Stimulated activated CD8-positive, alpha-beta memory T cell treated with anti-CD3 and anti-CD28 coated beads, Interleukin-4, amount 100 ng/mL, for 24 hours (primary cell): ENCODE measurements at places on chromosomes 4 and X.

DNA sequence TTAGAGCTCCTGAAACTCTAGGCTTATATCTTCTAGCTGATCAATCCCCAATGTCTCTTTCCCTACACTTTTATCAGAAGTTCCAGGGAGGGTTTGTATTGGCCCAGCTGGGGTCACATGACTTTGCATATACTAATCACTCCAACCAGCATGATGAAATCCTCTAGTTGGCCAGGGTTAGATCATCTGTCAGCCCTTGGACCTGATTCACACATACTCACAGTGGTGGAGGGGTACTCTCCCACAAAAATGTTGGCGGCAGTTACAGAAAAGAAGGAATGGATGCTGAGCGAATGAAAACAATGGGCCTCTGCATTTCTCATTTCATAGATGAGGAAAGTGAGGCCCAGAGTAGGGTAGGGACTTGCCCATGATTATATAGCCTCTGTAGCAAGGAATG, 151.1 kb downstream of the PJA1 start:
- no peak for DNase-seq

DNA sequence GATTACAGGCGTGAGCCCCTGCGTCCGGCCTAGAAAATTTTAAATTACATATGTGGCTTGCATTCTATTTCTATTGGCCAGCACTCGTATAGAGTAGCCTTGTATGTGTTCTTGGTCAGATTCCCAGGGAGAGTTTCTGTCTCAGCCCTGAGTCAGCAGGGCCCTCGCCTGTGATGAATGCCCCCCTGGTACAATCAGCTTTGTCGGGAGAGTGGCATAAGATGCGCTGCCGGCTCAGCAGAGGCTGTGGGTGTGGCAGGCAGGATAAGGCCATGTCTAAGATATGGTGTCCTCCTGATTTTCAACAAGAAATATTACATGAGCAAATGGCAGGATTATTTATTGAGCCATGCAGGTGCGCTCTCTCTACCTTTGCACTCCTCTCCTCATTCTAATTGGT, 1.6 kb upstream of the REELD1 start:
- no peak for DNase-seq

DNA sequence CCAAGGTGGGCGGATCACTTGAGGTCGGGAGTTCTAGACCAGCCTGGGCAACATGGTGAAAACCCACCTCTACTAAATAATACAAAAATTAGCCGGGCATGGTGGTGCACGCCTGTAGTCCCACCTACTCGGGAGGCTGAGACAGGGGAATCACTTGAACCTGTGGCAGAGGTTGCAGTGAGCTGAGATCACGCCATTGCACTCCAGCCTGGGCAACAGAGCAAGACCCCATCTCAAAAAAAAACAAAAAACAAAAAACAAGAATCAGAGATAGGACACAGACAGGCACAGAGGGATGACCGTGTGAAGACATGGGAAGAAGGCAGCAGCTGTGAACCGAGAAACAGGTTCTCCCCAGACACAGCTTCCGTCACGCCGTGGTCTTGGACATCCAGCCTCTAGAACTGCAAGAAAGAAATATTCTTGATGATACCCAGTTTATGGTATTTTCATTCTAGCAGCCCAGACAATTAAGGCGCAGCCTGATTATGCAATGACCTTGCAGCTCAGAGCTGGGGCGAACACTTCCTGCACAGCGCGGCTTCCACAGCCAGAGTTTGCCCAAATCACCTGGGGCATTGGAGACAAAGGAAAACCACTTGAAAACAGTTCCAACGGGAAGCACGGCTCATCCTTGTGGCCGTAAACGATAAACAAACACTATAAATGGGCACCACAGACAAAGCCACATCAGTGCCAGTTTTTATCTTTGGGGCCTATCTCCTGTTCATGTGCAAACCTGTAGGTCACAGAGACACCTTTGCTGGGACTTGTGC, 4.2 kb upstream of the ARSD start:
- DNase-seq = no peak

DNA sequence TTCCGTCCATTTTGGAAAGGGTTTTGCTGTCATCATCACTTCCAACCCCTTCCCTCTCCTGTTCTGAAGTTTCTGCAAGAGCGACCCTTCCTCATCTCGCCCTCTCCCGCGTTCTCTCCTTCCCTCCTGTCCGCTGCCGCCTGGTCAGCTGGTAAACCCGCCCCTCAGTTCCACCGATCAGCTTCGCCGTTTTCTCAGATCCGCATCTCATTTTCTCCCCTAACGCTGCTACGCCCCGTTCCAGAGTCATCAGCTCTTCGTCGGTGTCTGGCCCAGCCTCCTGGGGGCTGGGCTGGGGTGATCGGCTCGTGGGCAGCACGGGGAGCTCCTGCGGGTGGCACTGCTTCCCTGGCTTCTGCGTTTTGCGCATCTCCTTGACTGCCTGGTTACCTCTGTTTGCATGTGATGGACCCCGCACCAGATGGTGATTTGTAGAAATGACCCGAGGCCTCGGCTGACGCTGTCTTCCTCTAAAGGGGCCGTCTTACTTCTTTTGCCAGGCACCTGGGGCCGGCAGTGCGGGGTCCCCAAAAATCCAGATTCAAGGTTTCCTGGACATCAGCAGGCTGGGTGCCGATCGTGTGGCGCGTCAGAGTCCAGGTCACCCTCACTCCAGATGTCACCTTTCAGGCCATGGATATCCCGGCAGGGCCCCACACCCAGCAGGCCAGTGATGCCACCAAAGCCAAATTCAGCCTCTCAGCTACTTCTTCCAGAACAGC, 13.4 kb downstream of the CTBP1 start:
- DNase-seq = no peak

GRCh38 chr4:1766106-1767060, 26.7 kb upstream of the FGFR3 start:
- DNase-seq = no peak

GRCh38 chrX:41695426-41695825, 6.7 kb downstream of the GPR34 start:
- DNase-seq = peak; percentile 2

DNA sequence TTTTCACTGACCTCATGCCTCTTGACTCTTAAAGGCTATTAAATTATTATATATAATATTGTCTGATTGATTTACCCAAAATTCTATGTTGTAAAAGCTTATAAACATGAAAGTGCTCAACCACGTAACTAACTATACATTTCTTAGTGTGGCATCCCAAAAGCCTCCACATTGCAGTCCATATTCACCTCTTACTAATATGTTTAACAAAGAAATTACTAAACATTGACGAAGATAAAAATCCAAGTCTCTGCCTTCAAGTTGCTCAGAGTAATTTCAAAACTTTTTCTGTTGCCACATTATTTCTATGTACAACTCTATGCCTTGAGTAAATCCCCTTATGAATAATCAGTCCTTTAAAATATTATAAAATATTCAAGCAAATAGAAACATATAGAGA, 14.4 kb downstream of the DDIT4L start:
- DNase-seq = no peak

GRCh38 chrX:41289095-41289494, 44.9 kb upstream of the DDX3X start:
- no peak for DNase-seq
